Stimulated activated CD8-positive, alpha-beta memory T cell treated with anti-CD3 and anti-CD28 coated beads, Interleukin-12 subunit alpha, Interleukin-12 subunit beta, amount 100 ng/mL, for 1 hour (primary cell): ENCODE measurements at places on chromosomes 5 and 9.

GRCh38 chr5:150167908-150168307 is 1.3 kb downstream of the CDX1 start:
- no peak for DNase-seq

GRCh38 chr9:38298503-38298902 is 94.0 kb upstream of the ALDH1B1 start:
- no peak for DNase-seq

- DNase-seq = no peak
These were observed 376.3 kb upstream of the CHD1 start for GRCh38 chr5:99305045-99305580.

DNA sequence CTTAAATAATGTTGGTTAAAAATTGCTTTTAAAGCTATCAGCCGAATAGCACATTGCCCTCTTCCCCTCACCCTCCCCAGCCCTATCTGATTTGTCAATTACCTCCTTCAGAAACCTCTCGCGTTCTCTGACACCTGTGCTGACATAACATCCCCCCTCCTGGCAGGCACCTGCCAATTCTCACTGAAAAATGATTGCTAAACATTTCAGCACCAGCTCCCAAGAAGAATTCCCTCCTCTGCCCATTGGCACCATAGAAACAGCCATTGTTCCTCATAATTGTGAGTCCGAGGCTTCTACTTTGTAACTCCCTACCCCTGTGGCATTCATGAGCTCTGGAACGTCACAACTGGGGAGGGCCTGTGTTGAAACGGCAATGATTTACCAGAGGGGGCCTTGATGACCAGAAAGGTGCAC is 20.2 kb downstream of the CDH6 start:
- DNase-seq = no peak

DNA sequence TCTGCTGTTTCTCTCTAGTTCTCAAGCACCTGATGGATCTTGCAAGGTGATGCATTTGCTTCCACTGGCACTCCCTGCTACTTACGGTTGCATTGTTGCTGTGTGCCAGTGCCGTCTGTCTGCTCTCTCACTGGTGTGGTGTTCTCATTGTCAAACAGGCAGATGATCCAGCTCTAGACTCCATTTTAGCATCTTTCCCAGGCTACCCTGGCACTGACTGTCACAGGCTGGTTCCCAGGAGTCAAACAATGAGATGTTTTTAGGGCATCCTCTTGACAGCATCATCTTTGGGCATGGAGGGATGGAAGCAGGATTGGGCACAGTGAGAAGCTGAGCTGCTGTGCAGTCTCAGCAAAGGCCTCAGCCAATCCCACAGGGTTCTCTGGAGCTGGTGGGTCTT is 12.9 kb downstream of the MTRR start:
- DNase-seq = no peak

DNA sequence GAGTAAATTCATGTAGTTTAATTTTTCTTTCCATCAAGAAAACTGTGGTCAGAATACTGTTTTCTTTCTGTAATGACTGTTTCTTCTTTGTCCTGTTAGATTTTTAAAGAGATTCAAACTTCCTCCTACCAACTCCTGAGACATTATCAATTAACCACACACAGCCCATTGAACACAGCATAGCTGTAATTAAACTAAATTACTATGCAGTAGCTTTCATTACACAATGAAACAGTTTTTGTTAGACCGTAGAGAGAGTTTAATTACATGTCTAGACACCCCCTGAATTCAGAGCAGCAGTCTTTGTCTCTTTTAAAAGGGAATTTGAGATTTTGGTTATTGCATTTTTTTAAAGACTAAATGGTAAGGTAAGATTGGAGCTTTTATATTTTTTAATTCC is 77.5 kb downstream of the STARD4 start:
- no peak for DNase-seq

GRCh38 chr9:5632540-5632939 is 3.6 kb downstream of the RIC1 start:
- DNase-seq = no peak

- no peak for DNase-seq
These were observed at the start of gene ADAMTS12 for GRCh38 chr5:33891788-33892619. Gene ADAMTS12, minus strand, starts transcription at chr5:33891990. Its CDS starts 134 bp downstream, at chr5:33891856.

GRCh38 chr5:25150819-25151218 is 506.0 kb upstream of the CDH10 start:
- no peak for DNase-seq

DNA sequence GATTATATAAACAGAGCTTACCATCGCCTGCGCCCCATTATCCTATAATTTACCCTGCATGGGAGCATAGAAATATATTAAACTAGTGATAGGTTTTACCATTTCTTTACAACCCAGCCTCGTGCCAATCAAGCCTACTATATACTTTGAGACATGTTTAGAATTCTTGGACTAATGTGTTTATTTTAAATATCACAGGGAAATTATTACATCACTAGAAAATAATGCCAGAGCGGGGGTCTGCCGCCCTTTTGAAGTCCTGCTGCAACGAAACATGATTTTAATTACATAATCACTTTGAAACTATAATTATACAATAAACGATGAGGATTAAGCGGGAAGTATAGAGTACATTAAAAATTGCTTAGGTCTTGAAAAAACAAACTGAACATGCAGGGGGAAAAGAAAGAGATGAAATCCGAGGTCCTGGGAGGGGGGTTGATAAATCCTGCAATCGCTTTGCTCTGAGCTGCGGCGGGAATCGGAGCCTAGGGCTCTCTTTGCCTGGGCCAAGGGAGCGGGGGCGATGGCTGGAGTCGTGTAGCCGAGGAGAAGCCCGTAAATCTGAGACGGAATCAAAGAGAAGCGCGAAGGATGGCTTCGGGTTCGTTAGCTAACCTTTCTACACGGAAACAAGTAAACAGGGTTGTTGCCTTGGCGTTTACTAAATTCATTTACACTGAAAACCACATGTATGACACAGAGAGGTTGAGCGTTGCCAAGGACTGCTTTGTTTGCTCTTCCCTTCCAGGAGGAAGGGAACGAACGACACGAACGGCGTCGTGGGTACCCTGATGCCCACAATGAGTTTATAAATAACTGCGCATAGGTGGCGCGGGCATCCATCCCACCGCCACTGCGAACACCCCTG is 127.6 kb downstream of the TMEM174 start:
- DNase-seq = no peak

GRCh38 chr9:97892421-97892820 is 29.9 kb downstream of the TRMO start:
- DNase-seq = no peak

GRCh38 chr5:133995883-133996563 is 8.8 kb downstream of the VDAC1 start:
- DNase-seq = no peak

DNA sequence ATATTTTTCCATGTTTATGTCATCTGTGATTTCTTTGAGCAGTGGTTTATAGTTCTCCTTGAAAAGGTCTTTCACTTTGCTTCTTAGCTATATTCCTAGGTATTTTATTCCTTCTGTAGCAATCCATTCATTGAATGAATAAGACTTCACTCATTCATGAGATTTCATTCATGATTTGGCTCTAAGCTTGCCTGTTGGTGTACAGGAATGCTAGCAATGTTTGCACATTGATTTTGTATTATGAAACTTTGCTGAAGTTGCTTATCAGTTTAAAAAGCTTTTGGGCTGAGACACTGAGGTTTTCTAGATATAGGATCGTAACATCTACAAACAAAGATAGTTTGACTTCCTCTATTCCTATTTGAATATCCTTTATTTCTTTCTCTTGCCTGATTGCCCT is 15.9 kb downstream of the RLN2 start:
- no peak for DNase-seq

DNA sequence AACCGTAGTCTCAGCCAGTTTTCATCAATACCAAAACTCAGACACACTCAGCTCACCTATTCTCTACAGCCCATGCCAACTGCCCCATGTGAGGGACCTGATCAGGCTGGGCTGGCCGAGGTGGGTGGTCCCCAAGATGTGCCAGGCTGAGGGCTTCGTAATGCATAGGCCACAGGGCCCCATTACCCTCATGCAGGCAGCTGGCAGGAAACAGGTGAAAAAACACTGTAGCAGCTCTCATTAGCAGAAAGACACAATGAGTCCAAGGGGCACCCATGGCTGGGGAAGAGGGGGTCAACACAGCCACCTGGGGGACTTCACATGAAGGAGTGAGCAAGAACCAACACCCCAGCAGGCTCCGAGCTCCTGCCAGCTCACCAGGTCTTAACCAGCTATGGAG is 8.2 kb downstream of the IPPK start:
- DNase-seq = no peak

- no peak for DNase-seq
These were observed 23.1 kb upstream of the CKMT2 start for GRCh38 chr5:81209869-81210493.

DNA sequence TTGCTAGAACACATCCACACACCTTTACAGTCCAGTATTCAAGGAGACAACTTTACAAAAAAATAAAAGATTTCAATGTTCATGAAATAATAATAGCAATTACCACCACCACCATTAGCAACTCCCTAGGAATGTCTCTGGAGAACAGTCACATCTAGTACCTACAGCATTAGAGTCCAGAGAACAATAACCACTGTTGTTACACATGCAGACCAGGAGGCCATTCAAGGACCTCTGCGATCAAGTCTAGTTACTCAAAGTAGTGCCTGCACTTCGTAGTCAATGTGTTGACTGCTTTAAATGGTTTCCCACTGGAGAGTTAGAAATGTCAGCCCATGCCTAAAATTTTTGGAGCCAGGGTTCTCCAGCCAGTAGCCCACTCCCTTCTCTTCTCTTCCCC is 244.4 kb downstream of the DEPDC1B start:
- DNase-seq = no peak

- DNase-seq = no peak
These were observed 52.8 kb downstream of the ARL15 start for GRCh38 chr5:54257366-54258118.

DNA sequence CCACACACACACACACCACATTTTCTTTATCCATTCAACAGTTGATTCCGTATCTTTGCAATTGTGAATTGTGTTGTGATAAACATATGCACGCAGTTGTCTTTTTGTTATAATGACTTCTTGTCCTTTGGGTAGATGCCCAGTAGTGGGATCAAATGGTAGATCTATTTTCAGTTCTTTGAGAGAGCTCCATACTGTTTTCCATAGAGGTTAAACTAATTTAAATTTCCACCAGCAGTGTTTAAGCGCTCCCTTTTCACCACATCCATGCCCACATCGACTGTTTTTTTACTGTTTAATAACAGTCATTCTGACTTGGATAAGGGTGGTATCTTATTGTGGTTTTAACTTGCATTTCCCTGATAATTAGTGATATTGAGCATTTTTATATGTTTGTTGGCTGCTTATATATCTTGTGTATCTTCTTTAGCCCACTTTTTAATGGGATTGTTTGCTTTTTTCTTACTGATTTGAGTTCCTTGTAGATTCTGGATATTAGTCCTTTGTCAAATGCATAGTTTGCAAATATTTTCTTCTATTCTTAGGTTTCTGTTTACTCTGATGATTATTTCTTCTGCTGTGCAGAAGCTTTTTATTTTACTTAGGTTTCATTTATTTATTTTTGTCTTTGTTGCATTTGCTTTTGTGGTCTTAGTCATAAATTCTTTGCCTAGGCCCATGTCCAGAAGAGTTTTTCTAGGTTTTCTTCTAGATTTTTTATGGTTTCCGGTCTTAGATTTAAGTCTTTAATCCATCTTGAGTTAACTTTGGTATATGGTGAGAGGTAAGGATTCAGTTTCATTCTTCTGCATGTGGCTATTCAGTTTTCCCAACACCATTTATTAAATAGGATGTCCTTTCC is 82.4 kb downstream of the SH3RF2 start:
- no peak for DNase-seq

GRCh38 chr9:127580366-127580765 is 31.7 kb upstream of the STXBP1 start:
- no peak for DNase-seq

GRCh38 chr9:76027416-76027815 is 136.9 kb downstream of the PCSK5 start:
- DNase-seq = no peak

DNA sequence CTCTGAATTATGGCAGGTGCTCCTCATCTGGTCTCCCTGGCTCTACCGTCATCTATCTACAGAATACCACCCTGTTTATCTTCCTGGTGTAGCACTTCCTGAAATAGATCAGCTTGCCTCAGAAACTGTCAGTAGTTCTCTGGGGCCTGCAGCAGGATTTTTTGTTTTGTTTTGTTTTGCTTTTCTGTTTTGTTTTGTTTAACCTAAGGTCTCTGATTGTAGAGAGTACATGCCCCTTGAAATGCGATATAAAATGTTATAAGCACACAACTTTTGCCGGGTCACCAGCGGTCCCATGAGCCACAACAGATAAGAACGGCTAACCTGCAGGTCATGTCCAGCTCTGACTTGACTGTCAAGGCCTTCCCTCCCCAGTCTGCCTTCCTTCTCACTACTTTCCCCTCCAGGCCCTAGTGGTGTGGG is 26.6 kb upstream of the CREBRF start:
- DNase-seq = no peak

DNA sequence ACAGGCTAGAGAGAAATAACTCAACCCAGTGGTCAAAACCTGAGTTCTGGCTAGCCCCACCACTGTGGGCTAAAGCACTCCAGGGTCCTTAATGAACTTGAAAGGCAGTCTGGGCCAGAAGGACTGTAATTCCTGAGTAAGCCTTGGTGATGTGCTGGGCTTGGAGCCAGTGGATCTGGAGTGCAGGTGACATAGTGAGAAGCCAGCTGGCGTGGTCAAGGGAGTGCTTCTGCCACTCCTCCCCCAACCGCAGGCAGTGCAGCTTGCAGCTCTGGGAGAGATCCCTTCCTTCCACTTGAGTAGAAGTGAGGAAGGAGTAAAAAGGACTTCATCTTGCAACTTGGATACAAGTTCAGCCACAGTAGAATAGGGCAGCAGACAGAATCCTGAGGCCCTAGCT is 424.0 kb downstream of the CDH18 start:
- no peak for DNase-seq

DNA sequence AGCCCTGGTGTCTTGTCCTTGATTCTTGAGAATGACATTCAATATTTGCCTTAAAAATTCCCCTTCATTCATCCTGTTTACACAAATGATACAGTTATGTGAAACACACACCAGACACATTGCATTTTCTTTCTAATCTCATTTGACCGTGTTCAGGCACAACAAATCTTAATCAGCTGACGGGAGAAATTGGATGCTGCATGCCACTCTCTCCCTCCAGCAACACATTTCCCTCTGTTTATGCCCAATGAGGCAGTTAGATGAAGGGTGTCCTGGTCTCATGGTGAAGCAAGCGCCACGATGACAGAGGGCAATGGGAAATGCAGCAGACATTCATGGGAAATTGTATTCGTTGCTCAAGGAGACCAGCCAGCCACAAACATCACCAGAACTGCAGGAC is 3.2 kb upstream of the FGF1 start:
- no peak for DNase-seq

DNA sequence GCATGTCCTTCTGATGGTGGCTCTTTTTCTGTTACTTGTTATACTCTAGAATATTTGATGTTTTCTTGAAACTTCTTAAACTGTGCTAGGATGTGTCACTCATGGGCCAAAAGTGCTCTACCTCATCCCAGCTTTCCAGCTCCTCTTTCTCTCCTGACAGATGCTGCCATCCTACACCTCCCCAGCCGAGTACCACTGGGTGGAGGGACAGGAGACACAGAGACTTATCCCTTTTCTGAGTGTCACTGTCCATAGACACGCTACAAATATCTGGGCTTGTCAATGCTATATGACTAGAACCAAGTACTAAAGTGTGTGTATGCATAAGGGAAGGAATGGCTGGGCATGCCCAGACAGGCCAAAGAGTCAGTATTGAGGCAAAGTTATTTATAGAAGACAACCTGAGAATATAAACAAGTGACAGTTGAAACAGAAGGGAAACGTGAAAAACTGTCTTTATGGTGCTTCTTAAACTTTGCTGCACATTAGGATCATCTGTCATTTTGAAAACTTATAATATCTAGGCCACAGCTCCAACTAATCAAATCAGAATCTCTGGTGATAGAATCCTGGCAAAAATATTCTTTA is 188.0 kb downstream of the CARTPT start:
- no peak for DNase-seq
